Renal pelvis (tissue), 12 donors: ENCODE measurements at places on chromosomes 13 and 19. TPM values are rescaled to one million over a fixed set of nuclear protein-coding genes. Genes with fewer than 3 reads are reported as not detected.
A peak's percentile ranks its signal among the peaks of the same experiment; 100 is the strongest.

ZNF837 gene
- 5.8 TPM for polyA plus RNA-seq

DCT gene
- polyA plus RNA-seq, result 0.17 TPM

- DNase-seq, result no peak
Measured at GRCh38 chr13:52026246-52026626, 1.7 kb downstream of the UTP14C start.

GRCh38 chr19:15022752-15023151, 26.5 kb upstream of the CASP14 start:
- no peak for DNase-seq

- no peak for DNase-seq
Measured at GRCh38 chr19:6737873-6738786, 750 bp upstream of the GPR108 start.

LHB gene
- polyA plus RNA-seq, result 0.30 TPM

DNA sequence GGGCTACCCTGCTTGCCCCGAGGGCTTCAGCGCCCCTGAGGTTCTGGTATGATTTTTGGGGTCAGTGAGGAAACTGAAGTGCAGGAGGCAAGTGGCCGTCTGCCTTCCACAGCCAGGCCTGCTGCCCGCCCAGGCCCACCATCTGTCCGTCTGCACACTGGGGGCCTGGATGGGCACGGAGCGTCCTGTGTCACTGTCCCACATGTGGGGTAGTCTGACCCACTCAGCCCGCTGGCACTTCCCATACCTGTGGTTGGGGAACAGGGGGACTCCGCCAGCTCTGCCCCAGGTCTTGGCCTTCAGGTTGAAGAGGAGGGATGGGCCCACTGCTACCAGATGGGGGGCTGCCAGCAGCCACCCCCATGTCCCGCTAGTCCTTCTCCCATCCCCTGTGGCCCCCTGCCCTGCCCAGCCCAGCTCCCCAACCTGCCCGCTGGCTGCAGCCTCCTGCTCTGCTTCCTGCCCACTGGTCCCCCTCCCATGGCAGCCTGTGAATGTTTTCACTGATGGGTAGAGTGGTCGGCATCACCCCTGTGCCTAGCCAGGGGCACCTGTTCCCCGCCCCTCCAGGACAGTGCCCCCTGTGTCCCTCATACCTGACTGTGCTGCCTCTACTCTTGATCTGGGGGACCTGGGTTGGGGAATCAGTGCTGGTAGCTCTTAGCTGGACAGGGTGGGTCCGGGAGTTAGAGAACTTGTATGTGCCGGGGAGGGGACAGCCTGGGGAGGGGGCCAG, 9.5 kb downstream of the PIAS4 start:
- DNase-seq, result no peak

DNA sequence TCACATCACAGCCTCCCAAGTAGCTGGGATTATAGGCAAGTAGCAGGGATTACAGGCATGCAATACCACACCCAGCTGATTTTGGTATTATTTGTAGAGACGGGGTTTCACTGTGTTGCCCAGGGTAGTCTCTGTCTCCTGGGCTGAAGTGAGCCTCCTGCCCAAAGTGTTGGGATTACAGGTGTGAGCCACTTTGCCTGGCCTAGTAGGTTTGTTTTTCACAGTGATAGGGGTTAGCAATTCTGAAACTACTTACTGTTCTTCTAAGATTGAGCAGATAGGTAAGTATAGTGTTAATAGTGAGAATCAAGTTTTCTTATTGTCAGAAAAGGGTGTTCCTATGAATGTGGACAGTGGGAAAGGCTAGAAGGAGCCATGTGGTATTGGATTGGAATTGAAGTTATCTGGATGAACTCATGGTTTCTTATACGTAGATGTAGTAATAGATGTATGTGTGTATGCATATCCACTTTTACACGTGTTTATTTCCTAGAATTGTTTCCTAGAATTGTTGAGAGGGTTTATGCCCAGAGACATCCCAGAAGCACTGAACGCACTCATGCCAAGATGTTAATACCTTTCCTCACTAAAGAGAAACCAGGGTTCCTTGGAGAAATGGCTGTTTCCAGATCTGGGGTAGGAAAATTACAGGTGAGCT, 49.1 kb downstream of the SAE1 start:
- DNase-seq, result no peak

PCP2 gene
- 0.91 TPM for polyA plus RNA-seq

PSG7 gene
- polyA plus RNA-seq, result not detected

- peak; percentile 2 for DNase-seq
Measured at GRCh38 chr13:69921156-69921555, 186.5 kb upstream of the ATXN8OS start.

DNA sequence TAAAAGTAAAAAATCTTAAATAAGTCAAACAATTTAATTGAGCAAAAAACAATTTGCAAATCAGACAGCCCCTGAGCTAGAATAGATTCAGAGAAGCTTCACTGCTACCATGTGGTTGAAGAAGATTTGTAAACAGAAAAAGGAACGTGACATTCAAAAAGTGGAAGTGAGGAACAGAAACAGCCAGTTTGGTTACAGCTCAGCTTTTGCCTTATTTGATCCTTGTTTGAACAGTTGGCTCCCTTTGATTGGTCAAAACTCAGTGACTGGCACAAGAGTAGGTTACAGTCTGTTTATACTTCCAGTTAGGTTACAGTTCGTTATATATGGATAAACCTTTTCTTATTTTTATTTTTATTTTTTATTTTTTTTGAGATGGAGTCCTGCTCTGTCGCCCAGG, 5.8 kb downstream of the ZNF221 start:
- no peak for DNase-seq

- DNase-seq, result peak; percentile 80
Measured at GRCh38 chr19:4455719-4456475, 1.7 kb downstream of the UBXN6 start.

- DNase-seq, result no peak
Measured at GRCh38 chr13:49443357-49443703, 534 bp downstream of the CAB39L start.

DNA sequence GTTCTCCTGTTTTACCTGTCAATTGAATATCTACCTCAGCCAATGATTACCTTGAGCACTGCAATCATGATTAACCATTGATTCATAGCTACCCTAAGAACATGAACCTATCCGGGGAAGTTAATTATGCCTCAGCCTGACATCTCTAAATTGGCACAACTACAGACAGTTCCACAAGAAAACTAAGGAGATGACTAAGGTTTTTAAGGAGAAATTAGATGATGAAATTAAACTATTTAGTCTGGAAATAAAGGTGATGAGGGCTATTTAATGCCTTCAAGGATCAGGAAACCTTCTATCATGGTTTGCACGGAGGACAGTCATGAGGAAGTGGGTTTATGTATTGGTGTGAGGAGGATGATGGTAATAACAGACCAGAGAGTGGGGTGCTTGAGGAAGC, 203.4 kb downstream of the COL4A1 start:
- DNase-seq, result no peak

DNA sequence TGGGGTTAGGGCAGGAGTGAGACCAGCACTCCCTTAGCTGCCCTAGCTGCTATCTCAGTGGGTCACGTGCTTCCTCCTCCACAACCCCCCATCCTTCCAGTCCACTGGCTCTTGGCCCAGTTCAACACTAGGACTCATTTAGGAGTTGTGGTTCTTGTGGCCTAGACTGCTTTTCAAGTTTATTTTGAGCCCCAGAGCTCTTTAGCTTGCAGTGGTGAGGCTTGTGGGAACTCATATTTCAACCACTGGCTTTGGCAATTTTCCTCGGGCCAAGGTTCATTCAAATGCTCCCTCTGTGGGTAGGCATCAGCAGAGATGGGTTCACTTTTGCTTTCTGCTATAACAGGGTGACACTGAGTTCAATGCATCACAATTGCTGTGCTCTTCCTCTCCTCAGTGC, 436.2 kb upstream of the SLITRK5 start:
- no peak for DNase-seq

- DNase-seq, result no peak
Measured at GRCh38 chr19:3233831-3234230, 9.4 kb downstream of the CELF5 start.

- no peak for DNase-seq
Measured at GRCh38 chr19:35816262-35816661, 3.6 kb upstream of the PRODH2 start.

- DNase-seq, result no peak
Measured at GRCh38 chr13:93751117-93751516, 524.5 kb downstream of the GPC6 start.

FBXO46 gene
- 18.6 TPM for polyA plus RNA-seq

IGFL2 gene
- 0.18 TPM for polyA plus RNA-seq

GRCh38 chr19:38569368-38569983, 48.3 kb downstream of the MAP4K1 start:
- no peak for DNase-seq

MAMSTR gene
- 7.1 TPM for polyA plus RNA-seq

- DNase-seq, result no peak
Measured at GRCh38 chr13:28411831-28412353, 83.0 kb downstream of the FLT1 start.

DNA sequence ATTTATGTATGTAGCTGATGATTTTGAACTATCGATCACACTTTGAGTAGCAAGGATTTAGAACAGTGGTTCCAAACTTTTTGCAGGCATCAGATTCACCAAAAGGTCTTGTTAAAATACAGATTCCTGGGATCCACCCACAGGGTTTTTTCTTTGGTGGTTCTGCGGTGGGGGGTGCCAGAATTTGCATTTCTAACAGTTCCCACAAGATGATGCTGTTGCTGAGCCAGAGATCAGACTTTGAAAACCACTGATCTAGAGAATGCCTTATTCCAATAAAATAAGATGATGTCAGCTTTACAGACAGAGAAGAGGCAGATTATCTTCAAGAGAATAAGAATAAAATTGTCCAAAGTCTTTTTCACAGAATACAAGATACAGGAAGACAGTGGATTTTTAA, 80.9 kb upstream of the SHISA2 start:
- DNase-seq, result no peak

- DNase-seq, result no peak
Measured at GRCh38 chr19:54317965-54318240, 4.9 kb upstream of the LILRA5 start.
